ENCODE measurements at places on chromosomes 16 and 17.

GRCh38 chr16:50941681-50942080 lies 199.8 kb downstream of the CYLD start:
- no peak for DNase-seq

- no peak for DNase-seq
These were observed 364.7 kb upstream of the DYNLRB2 start for GRCh38 chr16:80176114-80176513.

DNA sequence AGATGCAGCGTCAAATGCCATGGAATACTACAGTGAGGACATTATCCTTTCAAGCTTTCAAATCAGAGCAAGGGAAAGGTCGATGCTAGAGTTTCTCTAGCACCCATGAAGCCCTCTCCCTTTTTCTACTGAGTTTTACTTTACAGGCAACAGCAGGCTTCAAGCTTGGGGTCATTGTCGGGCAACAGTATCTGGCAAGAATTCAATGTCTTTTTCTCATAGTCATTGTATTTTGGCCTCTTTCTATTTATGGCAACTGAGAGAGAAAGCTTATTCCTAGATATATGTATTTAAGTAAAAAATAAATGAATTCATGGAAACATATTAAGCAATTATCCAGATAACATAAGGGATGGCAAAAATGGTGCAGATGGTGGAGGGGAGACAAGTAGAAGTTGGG lies 364 bp upstream of the CETP start:
- DNase-seq = no peak

DNA sequence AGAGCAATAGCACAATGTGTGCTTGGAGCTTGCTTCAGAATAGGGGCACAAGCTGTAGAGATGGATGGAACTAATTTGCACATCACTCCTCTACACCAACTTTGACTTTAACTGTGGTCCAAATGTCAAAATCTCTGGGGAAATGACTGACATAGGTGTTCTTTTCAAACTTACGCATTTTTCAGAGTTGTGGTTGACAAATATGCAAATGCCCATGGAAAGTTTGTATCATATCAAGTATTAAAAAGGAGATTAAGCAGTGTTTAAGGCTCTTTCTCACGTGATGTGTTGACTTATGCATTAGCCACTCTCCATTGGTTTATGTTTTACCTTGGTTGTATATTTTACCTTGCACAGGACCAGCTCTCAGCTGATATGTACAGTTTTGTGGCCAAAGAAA lies 77.1 kb downstream of the ELAC2 start:
- DNase-seq = no peak

DNA sequence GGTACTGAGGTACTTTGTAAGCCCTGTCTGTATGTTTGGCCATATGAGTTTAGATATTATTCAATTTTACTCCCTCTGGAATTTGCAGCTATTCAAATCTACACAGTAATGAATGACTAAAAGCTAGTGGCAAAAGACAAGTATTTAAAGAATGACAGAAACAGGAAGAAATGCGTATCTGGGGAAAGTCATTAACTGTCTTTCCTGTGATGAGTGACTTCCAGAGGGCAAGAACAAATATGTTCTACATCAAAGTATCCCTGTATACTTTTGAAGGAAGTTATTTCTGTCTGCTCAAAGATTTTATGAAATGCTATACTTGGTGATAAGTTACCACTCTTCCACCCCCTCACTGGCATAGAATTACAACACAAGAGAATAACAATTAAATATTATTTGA lies 489.3 kb upstream of the SOX9 start:
- no peak for DNase-seq

DNA sequence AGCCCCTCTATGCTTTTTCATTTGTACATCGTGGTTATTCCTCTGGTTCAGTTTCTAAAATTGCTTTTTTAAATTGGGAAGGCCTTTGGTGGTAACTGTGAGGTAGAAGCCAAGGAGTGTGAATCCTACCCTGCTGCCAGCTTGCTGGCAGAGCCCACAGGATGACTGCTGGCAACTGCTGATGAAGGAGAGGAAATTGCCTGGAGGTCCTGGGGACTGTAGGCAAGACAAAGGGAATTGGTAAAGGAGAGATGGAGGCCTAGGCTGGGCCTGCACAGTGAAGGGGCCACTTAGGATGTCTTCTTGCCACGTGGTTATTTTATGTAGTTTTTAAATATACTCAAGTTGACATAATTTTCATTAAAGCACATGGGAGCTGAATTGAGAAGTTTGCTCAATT lies 15.8 kb downstream of the C17orf58 start:
- DNase-seq = no peak

DNA sequence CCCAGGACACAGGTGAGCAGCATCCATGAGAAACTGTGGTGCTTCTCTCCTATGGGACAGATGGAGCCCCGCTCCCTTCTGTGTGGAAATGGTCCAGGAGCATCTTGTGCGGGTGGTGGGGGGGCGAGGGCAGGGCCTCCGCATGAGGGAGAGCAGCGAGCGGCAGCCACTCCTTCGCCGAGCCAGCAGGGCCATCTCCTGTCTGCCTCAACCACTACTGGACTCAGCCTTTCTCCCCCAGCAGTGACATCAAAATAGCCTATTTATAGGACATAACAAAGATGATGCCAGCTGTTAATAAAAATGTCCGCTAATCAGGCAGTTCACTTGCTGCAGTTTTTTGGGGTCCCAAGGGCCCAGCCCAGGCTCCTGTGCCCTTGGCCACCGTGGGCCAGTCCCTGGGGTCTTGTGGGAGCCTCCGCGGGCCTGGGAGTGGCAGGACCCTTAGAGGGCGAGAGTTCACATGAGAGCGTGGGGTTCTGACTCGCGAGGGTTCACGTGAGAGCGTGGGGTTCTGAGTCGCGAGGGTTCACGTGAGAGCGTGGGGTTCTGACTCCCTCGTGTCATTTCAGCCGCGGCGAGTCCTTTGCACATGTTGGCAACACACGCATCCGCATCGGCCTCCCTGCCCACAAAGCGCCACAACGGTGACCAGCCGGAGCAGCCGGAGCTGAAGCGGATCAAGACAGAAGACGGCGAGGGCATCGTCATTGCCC lies 47.4 kb downstream of the WDR45B start:
- DNase-seq = no peak

- DNase-seq = no peak
These were observed 15.1 kb upstream of the TIMP2 start for GRCh38 chr17:78940258-78940657.

DNA sequence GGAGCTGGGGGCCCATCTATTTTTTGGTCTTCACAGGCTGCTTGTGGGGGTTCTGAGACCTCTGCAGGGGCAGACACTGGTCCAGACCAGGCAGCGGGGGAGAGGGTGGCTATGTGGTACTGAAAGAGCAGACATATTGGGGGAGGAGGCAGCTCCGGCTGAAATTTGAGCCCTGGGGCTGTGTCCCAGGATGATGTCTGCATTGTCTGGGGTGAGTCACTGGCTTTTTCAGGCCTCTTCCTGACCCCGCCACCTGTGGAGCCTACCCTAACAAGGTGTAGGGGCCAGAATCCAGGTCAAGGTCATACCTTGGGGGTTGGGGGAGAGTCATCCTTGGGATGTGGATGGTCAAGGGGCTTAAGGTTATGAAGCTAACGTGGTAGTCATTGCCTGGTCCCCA lies 2.4 kb downstream of the CORO6 start:
- DNase-seq = no peak

- DNase-seq = no peak
These were observed 52.8 kb downstream of the TOX3 start for GRCh38 chr16:52494145-52494544.

DNA sequence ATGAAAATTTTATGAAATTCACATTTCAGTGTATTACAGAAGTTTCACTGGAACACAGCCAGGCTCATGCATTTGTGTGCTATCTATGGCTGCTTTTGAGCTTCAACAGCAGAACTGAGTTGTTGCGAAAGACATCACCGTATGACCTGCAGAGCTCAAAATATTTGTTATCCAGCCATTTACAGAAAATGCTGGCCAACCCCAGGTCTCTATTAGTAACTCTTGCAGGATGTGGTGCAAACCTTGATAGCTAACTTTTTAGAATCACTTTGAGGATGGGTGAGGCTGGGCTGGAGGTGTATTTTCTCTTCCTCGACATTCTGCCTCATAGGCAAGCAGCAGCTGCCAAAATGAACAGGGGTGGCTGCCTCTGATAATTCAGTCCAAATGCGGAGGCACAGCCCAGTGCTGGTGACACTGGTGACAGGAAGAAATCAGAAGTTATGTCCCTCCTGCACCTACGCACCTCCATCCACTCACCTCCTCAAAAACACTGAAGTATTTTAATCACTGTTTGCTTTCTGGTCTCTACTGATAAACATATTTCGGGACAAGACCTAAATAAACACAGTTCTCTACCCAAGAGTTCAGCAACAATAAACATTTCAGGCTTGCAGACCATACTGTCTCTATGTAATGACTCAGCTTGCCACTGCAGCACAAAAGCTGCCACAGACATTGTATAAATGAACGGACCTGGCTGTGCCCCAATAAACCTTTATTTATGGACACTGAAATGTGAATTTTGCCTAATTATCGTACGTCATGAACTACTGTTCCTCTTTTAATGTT lies 28.5 kb downstream of the ARHGAP17 start:
- peak; percentile 21 for DNase-seq

- DNase-seq = no peak
These were observed 93.0 kb upstream of the HLF start for GRCh38 chr17:55171634-55172328.

GRCh38 chr16:31364421-31364820 lies 9.4 kb downstream of the ITGAX start:
- no peak for DNase-seq

DNA sequence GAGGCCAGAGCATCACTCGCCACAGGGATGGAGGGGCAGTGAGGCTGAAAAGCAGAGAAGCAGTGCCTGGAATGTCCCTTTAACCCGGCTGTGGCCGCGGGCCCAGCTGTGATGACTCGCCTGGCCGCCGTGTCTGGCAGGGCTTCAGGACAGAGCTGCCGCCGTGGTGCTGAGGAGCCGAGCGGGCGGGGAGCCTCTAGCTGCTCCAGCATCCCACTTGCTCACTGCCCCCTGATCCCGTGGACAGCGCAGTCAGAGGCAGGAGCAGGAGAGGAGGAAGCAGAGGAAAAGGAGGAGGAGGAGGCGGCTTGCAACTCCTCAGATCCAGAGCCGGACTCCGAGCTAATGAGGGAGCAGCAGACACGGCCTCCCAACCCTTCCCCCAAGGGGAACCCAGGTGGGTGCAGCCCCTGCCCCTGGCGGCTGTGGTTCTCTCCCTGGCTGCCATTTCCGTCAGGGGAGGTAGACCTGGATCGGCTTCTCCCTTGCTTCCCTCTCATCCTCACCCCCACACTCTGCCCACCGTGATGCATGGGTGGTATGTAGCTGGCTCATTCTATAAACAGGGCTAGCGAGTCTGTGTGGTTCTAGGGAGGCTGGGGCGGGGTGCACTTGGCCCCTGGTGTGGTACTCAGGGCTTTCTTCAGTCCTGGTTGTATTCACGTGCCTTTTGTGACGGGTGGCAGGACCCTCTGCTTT lies 165.7 kb downstream of the CMIP start:
- DNase-seq = no peak

DNA sequence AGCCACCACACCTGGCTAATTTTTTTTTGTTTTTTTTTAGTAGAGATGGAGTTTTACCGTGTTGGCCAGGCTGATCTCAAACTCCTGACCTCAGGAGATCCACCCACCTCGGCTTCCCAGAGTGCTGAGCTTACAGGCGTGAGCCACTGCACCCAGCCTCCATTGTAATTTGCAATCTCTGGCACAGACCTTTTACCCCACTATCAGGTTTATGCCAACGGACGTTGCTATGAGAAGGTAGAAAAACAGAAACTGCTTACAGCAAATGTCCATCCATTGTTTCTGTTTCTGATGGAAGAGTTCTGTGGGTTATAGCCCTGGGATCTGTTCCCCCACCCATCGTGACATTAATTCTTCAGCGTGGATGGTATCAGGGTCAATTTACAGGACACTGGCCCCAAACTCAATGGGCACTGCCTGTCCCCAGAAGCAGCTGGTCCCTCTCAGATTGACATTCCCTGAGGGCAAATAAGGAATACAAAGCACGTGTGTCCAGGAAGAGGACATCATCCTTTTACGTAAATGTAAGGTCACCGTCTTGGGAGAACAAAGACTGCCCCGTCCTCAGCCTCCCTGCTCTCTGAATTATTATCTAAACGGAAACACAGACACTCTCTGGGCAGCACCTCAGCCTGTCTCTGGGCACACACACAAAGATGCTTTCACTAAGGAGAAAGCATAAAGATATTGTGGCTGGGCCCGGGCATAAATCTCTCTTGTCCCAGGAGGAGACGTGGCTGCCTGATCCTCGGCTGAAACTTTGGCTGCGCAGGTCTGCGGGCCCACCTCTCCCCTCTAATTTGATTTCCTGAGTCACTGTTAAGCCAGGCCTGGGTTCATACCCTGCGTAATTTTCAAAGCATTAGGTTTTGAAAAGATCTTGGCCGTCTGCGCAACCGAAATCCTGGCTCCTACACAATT lies 5.2 kb downstream of the KCNG4 start:
- no peak for DNase-seq

- DNase-seq = no peak
These were observed 763 bp downstream of the ZKSCAN2 start for GRCh38 chr16:25256695-25257469.

DNA sequence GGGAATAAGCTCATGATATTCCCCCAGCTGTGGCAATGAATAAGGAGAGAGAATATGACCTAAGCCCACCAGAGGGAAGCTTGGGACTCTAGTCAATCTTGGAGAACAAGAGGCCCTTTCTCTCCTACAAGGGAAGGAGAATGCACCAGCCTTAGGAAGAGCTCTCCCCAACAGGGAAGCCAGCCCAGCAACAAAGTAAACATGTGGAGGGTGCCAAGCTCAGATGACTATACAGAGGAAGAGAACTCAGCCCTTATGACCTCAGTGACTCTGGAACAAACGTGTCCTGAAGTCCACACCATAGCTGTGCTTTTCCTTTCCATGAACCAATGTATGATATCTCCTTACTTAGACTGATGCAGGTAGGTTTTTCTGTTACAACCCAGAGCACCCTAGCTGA lies 219.7 kb downstream of the GSG1L start:
- no peak for DNase-seq

GRCh38 chr16:69318177-69318910 lies 7.2 kb downstream of the VPS4A start:
- DNase-seq = no peak

Data from KBM-7 (cell line).